ENCODE measurements at places on chromosomes 7 and 10.

- DNase-seq: no peak
Observed at GRCh38 chr7:2965301-2965700, 78.4 kb downstream of the CARD11 start.

- DNase-seq: no peak
Observed at GRCh38 chr10:119849031-119849789, 23.4 kb downstream of the MCMBP start.

DNA sequence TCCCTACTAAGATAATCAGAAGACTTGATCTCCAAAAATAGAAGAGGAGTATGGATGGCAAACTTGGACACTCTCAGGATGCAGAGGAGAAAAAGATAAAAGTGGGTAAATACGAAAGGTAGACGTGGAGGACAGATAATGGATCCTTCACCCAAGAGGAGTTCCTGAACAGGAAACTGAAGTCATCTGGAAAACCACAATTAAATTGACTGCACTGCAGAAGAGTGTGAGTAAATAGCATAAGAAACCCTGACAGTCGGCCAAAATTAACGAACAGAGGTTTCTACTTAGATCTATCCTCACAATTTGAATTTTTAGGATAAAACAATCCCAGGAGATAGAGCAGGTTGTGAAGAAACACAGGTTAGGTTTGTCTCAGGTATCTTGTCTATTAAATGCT lies 70.5 kb downstream of the SDK1 start:
- DNase-seq: no peak

DNA sequence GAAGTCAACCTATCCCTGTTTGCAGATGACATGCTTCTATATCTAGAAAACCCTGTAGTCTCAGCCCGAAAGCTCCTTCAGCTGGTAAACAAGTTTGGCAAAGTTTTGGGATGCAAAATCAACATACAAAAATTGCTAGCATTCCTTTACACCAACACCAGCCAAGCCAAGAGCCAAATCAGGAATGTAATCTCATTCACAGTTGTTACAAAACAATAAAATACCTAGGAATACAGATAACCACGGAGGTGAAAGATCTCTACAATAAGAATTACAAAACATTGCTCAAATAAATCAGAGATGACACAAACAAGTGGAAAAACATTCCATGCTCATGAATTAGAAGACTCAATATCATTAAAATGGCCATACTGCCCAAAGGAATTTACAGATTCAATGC lies 50.4 kb upstream of the ZNF365 start:
- no peak for DNase-seq

DNA sequence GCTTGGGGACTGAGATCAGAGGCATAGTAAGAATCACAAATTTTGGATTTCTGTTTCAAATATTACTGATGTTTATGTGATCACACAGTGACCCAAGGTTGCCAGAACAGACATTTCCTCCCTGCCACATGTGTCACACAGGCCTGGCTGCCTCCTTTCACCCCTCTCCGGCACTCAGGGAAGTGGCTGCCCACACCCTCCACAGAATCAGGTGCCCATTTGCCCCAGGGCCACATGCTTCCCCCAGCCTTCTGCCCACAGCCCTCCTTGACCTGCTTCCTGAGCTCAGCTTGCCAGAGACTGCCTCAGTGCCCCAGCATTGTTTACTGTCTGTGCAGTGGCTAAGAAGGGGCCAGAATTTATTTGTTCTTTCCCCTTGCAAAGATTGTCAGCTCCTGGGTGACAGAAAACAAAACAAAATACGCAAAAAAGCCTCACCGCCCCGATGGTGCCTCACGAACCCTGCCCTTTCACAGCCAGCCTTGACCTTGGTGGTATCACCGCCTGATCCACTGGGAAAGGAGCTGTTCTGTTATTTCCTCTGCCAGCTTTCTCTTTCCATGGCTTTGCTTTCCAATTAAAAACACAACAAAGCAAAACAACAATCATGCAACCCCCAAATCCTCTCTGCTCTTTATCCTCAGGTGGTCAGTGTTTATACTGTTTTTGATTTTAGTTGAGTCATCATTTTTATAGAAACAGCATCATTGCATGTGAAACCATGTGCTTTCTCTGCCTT lies 52.8 kb downstream of the CHN2 start:
- DNase-seq: no peak

GRCh38 chr10:90318659-90319058 lies 539.2 kb downstream of the HTR7 start:
- DNase-seq: no peak

- no peak for DNase-seq
Observed at GRCh38 chr7:139913021-139913844, 84.2 kb downstream of the TBXAS1 start.

- peak; percentile 51 for DNase-seq
Observed at GRCh38 chr10:71392791-71393781, 3.6 kb upstream of the CDH23 start.

GRCh38 chr7:90771281-90771680 lies 175.2 kb downstream of the CDK14 start:
- no peak for DNase-seq

DNA sequence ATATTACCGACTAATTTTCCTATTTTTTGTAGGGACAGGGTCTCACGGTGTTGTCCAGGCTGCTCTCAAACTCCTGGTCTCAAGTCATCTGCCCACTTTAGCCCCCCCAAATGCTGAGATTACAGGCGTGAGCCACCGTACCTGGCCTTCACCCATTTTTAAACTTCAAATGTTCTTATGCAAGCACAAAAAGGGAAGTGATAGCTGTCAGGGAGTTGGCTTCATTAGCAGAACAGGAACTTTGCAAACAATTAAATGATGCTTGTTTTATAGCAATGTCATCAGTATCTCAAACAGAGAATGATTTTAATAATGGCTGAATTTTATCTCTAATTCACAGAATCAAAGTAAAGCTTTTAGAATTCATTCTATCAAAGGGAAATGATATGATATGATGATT lies 49.8 kb upstream of the FAM171A1 start:
- no peak for DNase-seq

- no peak for DNase-seq
Observed at GRCh38 chr10:49152663-49153062, 18.8 kb upstream of the FAM170B start.

DNA sequence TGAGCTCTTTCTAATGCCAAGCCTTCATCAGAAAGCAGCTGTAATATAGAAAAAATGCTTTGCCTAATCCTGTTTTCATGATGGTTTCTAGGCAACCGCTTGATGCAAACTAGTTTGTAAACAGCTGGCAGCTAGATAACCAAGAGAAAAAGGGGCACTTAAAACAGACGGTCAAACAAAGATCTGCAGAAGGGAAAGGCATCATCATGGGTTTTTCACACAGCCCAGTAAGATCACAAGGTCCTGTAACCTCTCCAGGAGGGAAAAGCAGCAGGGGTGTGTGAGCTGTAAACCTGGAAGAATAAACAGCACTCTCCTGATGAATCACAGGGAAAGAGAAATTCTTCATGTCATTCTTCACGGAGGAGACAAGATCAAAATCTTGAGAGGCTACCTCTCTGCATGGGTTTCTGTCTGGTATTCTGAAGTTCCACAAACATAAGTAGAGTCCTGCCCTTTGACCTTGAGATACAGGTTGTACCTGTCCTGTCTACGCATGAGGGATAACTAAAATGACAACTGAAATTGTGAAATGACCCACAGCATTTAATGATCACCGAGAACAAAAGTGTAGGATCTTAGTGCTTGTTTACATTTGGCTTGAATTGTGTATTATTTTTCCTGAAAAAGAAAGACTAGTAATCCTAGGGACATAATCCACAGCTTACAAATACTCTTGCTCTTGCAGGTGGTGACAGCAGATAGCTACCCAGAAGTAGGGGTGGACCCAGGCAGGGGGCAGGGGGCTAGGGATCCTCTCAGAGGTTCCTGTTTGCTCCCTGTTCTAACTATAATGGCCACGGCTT lies 48.0 kb downstream of the CREB3L2 start:
- DNase-seq: no peak

DNA sequence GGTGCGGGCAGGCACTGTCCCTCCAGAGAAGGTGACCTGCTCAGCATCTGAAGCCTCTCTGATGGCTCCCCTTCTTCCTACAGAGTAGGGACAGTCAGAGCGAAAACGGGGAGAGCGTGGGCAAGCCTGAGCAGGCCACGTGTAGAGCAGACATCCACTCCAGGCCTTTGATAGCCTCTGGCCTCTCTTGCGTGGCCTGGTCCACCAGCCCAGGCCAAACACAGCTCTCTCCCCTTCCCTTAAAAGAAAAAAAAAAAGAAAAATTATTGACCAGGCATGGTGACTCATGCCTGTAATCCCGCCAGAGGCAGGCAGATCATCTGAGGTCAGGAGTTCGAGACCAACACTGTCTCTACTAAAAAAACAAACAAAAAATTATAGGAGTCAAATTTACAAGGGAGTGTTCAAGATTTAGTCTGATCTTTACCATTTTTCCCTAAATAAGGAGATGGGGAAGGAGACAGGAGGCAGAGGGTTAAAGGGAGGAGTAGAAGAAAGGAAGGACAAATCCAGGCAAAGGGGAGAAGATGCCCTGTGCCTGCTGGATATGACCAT lies 84.8 kb downstream of the PLXNA4 start:
- no peak for DNase-seq

- no peak for DNase-seq
Observed at GRCh38 chr7:4661871-4662270, 20.2 kb upstream of the FOXK1 start.

DNA sequence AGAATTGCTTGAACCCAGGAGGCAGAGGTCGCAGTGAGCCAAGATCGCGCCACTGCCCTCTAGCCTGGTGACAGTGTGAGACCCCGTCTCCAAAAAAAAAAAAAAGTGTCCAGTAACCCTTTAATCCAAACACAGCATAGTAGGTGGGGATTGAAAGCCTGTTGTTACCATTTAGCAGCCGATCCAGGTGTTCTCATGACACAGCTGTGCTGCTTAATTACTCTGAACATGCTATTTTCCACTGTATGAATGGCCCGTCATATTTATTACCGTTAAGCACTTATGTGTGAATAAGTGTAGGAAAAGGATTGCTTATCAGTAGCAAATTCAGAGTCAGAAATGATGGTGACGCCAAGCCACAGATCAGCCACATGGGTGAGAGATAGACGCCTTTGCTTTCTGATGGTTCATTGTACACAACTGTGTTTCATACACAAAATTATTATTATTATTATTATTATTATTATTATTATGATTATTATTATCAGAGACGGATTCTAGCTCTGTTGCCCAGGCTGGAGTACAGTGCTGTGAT lies 11.6 kb upstream of the ORAI2 start:
- DNase-seq: no peak

GRCh38 chr7:54785261-54785660 lies 26.2 kb upstream of the SEC61G start:
- no peak for DNase-seq

DNA sequence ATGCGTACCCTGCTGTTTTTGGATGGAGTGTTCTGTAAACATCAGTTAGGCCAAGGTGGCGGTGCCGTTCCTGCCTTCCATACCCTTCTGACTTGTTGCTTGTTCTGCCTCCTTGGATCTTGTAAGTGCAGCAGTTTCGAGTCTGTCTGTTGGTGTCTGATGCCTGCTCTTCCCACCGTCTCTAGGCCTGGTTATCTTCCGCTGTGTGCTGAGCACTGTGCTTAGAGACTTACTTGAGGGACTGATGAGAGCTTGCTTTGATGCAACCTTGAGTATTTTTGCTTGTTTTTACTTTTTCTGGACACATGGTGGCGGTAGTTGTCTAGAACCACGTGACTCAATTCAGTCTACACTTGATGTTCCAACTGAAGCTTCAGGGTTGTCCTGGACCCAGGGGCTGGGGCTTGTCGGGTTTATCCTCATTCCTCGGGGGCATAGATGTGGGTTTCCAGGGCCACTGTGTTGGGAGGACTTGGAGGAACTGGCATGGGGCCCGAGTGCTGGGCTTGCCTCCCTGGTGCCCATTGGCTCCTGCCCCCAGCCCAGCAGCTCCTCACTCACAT lies 14.4 kb upstream of the SPRN start:
- DNase-seq: no peak

DNA sequence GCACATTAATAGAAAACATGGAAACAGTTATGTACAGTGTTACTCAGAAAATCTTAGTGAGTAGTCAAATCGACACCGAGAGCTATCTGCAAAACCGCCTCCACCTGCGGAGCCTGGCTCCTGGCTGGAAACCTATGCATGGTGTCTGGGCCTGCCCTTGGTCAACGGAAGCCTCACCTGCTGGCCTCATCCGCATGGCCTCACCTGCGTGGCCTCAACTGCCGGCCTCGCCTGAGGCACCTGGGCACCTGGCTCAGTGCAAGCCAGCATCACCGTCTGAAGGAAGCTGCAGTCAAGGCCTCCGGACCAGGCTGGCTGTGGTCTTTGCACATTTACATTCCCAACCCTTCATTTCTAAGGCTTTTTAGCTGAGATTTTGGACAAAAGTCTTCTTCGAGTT lies 352.1 kb downstream of the POM121L12 start:
- no peak for DNase-seq

- DNase-seq: no peak
Observed at GRCh38 chr7:20158684-20159083, 58.5 kb downstream of the MACC1 start.

DNA sequence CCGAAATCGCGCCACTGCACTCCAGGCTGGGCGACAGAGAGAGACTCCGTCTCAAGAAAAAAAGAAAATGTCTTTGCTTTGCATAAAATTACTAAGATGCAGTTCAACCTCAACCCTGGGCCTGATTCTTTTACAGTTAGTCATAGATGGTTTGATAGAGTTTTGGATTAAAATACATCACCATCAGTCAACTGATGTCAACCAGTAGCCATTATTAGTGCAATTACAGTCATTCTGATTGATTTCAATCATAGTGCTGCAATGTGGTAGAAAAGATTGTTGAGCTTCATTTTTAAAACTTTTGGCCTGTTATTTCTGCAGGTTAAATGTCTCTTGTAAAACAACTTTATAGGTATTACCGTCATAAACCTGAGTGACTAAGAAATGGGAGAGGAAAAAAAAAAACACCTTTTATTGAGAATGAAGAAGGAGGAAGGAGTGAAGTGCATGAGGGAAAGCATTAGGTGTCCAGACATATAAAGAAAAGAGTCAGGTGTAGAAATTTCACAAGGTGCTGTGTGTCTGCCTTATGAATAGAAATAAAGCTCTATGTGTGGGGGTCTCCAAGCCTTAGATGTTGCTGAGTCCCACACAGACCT lies 150.6 kb downstream of the TRIL start:
- DNase-seq: no peak

GRCh38 chr7:22680482-22680911 lies 46.5 kb upstream of the IL6 start:
- DNase-seq: no peak

GRCh38 chr10:93379731-93380575 lies 102.2 kb downstream of the MYOF start:
- no peak for DNase-seq

- DNase-seq: peak; percentile 89
Observed at GRCh38 chr7:151875942-151876898, 695 bp downstream of the PRKAG2 start.

- DNase-seq: no peak
Observed at GRCh38 chr7:95620631-95621030, 24.3 kb upstream of the PDK4 start.

- DNase-seq: no peak
Observed at GRCh38 chr7:154503962-154504550, 451.9 kb downstream of the DPP6 start.

DNA sequence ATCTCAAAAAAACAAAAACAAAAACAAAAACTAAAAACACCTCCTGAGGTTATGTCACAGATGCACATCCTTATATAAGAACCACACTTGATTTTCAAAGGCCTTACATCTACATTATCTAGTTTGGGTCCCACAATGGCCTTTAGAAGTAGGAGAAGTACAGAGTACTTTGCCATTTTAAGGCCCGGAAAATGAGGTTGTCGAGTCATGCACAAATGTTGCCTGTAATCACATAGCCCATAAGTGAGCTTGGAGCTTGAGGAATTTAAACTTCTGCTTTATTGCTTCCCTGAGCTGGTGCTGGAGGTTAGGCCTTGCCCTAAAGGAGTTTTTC lies 9.7 kb upstream of the MKRN1 start:
- no peak for DNase-seq
